ENCODE measurements at places on chromosomes 2 and 18. TPM values are rescaled to one million over a fixed set of nuclear protein-coding genes. Genes with fewer than 3 reads are reported as not detected.

RAB12 gene
- 12.1 TPM for polyA plus RNA-seq

SLC11A1 gene
- polyA plus RNA-seq: 1.1 TPM

CNGA3 gene
- polyA plus RNA-seq: not detected

SERPINB10 gene
- not detected for polyA plus RNA-seq

PMAIP1 gene
- 1.6 TPM for polyA plus RNA-seq

CACNB4 gene
- polyA plus RNA-seq: 0.18 TPM

AMER3 gene
- 0.26 TPM for polyA plus RNA-seq

TMEM247 gene
- polyA plus RNA-seq: not detected

PSMA8 gene
- not detected for polyA plus RNA-seq

DSC2 gene
- polyA plus RNA-seq: 15.9 TPM

CNDP1 gene
- polyA plus RNA-seq: 0.55 TPM

GRB14 gene
- 10.9 TPM for polyA plus RNA-seq

SPDYA gene
- 2.1 TPM for polyA plus RNA-seq

ITSN2 gene
- polyA plus RNA-seq: 22.3 TPM

IL1RL2 gene
- not detected for polyA plus RNA-seq

IMPACT gene
- polyA plus RNA-seq: 33.5 TPM

KCNIP3 gene
- polyA plus RNA-seq: 2.6 TPM

TMEM37 gene
- polyA plus RNA-seq: 7.6 TPM

ANTXR1 gene
- polyA plus RNA-seq: 25.6 TPM

NTSR2 gene
- polyA plus RNA-seq: not detected

ASB18 gene
- 0.70 TPM for polyA plus RNA-seq

SPOPL gene
- polyA plus RNA-seq: 5.2 TPM

SELENOI gene
- polyA plus RNA-seq: 8.1 TPM

TMEM169 gene
- polyA plus RNA-seq: 0.65 TPM

LCT gene
- polyA plus RNA-seq: 0.10 TPM

DYNAP gene
- polyA plus RNA-seq: not detected

FAM237A gene
- not detected for polyA plus RNA-seq

CRYGD gene
- not detected for polyA plus RNA-seq

KCNF1 gene
- polyA plus RNA-seq: 0.75 TPM

EPG5 gene
- polyA plus RNA-seq: 7.5 TPM

IL1RN gene
- polyA plus RNA-seq: not detected

MC5R gene
- not detected for polyA plus RNA-seq

GKN2 gene
- not detected for polyA plus RNA-seq

CGREF1 gene
- 0.99 TPM for polyA plus RNA-seq

ANKRD30B gene
- not detected for polyA plus RNA-seq

HOXD4 gene
- polyA plus RNA-seq: not detected

ADRA2B gene
- 50.8 TPM for polyA plus RNA-seq

DSG2 gene
- 55.1 TPM for polyA plus RNA-seq

TCF7L1 gene
- 19.0 TPM for polyA plus RNA-seq

C2orf66 gene
- 0.18 TPM for polyA plus RNA-seq

UCN gene
- 5.8 TPM for polyA plus RNA-seq

PRSS56 gene
- not detected for polyA plus RNA-seq
